ENCODE measurements at places on chromosomes 3 and 15.

GRCh38 chr3:59407425-59407824 is 357.6 kb upstream of the CFAP20DC start:
- DNase-seq: no peak

- DNase-seq: no peak
Observed at GRCh38 chr3:5138214-5138981, 16.3 kb downstream of the ARL8B start.

GRCh38 chr3:19046440-19046839 is 101.9 kb upstream of the KCNH8 start:
- DNase-seq: no peak

DNA sequence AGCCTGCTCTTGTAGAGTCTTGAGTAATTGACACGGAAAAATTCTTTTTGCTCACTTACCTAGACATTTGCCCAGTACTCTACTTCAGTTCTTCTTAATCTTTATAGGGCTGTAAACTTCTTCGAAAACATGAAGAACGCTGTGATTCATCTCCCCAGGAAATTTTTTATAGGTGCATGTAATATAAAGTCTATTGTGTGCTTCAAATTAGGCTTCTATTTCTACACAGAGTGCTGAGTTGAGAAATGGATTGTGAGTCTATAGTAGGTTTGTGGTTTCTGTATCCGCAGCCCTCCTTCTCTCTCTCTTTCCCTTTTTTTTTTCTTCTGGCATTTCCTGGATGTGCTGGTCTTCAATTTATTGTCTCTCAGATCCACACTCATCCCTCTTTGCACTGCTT is 183.3 kb upstream of the DCBLD2 start:
- DNase-seq: no peak

DNA sequence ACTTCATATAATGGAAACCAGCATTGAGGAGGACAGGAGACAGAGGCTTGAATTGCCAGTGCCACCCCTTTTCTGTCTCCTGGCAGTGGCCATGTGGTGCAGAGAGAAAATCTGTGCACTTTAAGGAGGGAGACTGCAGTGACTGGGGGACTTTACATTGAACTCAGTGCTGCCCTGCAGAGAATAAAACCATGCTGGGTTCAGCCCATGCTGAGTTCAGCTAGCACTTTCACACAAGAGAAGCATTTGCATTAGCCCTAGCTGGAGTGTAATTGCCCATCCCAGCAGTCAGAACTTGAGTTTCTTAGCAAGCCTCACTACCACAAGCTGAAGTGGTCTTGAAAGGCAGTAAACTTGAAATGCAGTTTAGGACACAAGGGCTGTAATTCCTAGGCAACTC is 677.5 kb downstream of the ZPLD1 start:
- DNase-seq: no peak

GRCh38 chr15:50774450-50774849 is 8.9 kb upstream of the SPPL2A start:
- DNase-seq: no peak

GRCh38 chr3:128011140-128011539 is 41.1 kb upstream of the SEC61A1 start:
- peak; percentile 90 for DNase-seq

- no peak for DNase-seq
Observed at GRCh38 chr15:38242055-38242454, 10.6 kb upstream of the SPRED1 start.

DNA sequence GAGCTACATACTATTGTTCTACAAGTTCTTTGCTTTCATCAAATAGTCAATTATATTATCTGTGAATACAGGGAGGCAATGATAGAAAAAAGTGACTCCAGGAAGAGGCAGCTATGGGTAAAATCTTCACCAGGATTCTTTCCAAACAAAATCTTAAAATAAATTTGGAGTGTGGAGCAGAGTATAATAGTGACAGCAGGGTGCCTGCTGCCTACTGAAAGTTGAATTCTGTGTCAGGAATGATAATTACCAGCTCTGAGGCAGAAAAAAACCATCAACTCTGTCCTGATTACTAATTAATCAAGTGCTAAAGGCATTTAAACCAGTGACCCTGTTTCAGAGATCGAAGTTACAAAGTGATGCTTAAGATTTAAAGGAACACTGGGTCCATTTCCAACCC is 148.0 kb downstream of the DIPK2A start:
- no peak for DNase-seq

DNA sequence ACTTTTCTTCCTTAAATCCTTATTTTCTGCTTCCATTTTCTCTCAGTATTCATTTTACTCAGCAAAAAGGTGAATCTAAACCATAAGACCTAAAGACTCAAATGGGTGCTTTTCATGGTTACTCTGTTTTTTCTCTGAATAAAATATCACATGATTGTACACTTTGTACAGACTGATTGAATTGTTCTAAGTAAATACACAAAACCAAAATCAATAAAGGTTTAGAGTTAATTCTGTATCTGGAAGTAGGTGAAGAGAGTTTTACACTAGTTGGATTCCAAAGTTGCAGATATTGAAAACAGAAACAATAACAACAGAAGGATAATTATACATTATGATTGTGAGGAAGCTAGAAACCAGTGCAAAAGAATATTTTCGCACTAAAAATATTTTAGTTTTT is 546.2 kb downstream of the TUSC7 start:
- DNase-seq: no peak

- no peak for DNase-seq
Observed at GRCh38 chr3:123483146-123483545, 34.3 kb upstream of the ADCY5 start.

DNA sequence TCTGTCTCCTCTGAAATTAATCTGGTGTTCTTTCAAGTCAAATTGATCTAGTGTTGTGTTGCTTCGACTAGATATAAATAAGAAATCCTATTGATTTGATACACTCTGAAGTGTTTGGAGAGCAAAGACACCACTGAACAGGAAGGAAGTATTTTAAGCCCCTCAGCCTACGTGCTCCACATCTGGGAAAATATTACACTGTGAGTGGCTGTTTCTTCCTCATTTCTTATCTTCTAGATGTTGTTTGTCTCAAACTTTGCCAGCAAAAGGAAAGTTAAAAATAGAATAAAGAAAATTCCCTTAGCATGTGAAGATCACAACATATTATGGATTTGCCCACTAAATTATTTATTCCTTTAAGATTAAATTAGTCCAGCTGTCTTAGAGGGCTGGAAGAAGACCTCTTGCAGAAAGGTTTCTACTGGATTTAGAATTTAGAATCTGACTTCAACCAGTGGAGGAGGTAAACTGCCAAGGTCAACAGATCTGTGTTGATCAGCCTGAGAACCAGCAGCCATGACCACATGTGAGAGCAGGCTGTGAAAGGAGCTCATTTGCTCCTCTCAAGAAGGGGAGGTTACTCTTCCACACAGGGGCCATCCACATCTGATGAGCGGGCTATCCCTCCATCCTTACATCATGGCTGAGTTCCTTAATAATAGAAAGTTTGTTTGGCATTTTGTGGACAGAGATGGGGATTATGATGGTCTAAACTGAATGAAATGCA is 46.3 kb upstream of the ACKR4 start:
- no peak for DNase-seq

- DNase-seq: no peak
Observed at GRCh38 chr15:50183112-50183794, 1.3 kb downstream of the SLC27A2 start.
